NCI-H2227 treated with DMSO at 0.1 percent for 48 hours (cell line): ENCODE measurements at places on chromosomes 11 and 22.

DNA sequence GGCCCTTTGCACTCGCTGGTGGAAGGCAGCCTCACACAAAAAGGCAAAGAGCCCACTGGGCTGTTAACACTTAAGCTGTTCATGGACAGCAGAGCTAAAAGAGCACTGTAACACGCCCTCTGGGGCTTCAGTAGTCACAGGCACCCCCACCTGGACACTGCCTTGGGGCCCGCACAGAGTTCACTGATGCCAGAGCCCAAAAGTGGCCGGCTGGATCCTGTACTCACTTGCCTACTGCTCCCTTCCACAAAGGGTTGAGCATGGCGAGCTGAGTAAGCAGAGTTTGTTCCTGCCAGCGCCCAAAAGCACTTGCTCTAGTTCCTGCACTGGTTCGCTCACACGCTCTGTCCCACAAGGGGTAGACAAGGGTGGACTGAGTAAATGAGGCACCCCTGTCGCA, 78.8 kb downstream of the RELT start:
- no peak for DNase-seq

- DNase-seq = no peak
These were observed 122.9 kb downstream of the MAML2 start for GRCh38 chr11:96219981-96220623.

- DNase-seq = no peak
These were observed 11.0 kb downstream of the SULT4A1 start for GRCh38 chr22:43851058-43851978.

DNA sequence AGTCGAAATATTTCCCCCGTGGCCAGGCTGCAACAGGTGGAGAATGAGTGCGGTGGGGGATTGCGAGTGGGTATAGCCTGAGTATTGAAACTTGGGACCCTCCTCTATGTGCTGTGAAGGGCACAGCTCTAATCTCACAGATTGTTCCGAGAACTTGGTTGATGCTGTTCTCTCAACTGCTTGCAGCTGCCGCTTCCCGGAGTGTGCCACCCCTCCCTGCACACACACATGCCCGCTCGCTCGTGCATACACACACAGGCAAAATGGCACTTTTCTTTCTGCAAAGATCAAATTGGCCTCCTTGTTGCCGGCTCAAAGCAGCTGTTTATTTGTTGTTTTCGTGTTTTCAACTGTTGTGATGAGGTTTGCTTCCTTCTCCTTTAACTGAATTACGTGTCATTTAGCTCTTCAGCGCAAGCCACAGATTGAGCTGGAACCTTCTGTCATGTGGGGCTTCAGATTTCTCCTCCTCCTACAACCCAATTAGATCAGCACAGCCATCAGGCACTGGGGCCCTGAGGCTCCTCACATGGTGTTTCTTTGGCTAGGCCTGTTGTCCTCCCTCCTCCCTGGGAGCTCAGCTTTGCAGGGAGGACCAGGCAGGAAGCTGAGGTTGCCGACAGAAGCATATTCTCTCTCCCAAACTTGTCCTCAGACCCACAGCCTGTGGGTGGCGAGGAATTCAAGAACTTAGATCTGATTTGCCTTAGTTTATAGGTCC, 13.9 kb upstream of the B3GAT1 start:
- no peak for DNase-seq

- peak; percentile 14 for DNase-seq
These were observed 201.6 kb upstream of the SORL1-AS1 start for GRCh38 chr11:121654259-121654842.
